KG1 (cell line): ENCODE measurements at places on chromosomes 3 and 15.

- no peak for DNase-seq
Observed at GRCh38 chr3:147838652-147839051, 429.5 kb downstream of the ZIC1 start.

GRCh38 chr3:149203758-149204157 is 17.9 kb downstream of the CP start:
- peak; percentile 55 for DNase-seq

DNA sequence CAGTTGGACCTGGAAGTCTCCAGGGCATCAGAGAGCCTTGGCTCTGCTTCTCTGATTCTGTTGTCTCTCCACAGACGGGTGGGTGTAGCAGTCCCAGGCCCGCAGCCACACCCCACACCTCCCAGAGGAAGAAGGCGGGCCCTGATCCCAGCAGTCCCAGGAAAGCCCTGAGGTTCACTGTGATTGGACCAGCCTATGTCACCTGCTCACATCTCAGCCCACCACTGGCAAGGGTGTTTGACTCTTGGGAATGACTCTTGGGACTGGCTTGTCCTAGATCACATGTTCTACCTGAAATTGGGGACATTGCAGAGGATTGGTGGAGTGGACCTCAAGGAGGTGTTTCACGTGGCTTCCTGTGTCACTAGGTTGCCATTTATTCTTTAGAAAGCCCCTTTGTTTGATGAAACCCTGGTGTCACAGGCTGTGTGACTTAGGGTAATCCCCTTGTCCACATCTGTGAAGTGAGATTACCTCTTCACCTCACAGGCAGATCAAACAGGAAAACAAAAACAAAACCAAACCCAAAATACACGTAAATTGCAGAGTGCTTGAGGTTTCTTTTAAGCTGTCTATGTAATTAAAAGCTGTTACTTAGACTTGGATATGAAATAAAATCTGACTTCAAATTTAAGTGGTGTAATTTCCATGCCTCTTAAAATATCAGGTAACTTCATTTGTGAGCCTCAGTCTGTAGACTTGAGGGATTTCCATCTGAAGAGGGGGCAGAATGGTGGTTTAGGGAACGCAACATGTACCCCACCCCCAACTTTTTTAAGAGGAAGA is 26.7 kb downstream of the FLNB start:
- no peak for DNase-seq

DNA sequence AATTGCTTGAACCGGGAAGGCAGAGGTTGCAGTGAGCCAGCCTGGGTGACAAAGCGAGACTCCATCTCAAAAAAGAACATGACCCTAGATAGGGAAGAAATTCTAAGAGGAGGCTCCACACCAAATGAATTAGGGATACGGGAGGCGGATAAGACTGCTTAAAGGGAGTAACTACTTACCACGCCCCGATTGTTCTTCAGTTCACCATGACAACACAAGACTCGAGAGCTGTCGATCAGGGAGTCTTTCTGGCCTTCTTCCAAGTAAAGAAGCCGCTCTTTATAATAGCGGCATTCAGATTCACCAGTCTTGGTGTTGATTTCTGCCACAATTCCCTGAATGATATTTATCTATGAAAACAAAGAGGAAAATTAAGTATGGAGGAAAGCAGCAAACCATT is 53.9 kb upstream of the TASOR start:
- no peak for DNase-seq

- no peak for DNase-seq
Observed at GRCh38 chr3:8760506-8760905, 8.9 kb downstream of the OXTR start.

- no peak for DNase-seq
Observed at GRCh38 chr3:37768107-37768809, 93.4 kb upstream of the CTDSPL start.

- no peak for DNase-seq
Observed at GRCh38 chr3:63151897-63152296, 126.2 kb upstream of the SYNPR start.

GRCh38 chr15:78788016-78788660 is 23.1 kb downstream of the ADAMTS7 start:
- DNase-seq, result no peak

DNA sequence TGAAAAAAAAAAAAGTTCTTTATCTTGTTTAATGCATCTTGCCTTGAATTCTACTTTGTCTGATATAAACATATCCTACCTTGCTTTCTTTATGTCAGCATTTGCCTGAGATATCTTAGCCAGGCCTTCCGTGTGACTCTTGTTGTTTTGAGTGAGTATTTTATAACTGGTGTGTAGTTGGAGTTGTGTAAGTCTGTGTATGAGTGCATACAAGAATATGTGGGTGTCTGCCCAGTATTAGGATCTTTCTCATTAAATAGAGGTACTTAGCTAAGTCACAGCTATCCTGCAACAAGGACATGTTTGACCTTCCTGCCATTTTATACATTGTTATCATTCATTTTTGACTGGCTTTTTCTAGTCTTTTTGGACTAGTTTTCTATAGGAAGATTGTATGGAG is 22.5 kb upstream of the TSPAN3 start:
- DNase-seq, result no peak

DNA sequence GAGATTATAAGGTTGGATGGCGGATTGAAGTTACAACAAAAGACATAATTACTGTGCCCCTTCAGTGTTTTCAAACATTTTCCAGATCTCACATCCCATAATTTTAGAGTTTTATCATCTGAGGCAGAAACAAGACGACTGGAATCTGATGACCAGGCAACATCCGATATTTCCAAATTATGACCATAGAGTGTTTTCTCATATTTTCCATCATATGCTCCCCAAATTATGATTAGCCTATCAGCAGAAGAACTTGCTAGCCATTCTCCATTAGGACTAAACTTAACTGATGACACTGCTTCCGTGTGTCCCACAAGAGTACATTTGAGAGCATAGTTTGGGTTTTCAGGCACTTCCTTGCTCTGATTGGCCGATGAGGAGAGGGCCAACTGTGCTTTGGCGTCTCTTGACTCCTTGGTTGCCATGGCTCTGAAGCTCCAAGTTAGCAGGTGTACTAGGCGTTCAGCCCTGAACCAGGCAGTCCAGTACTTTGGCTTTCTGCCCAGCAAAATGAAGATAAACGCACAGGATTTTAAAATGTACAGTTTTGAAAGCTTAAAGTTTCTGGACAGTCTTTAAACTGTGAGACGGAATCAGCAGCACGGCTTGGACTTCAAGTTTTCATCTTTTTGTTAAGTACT is 638 bp downstream of the WDR5B start:
- no peak for DNase-seq

- DNase-seq, result no peak
Observed at GRCh38 chr3:25911525-25912295, 121.8 kb downstream of the OXSM start.

- DNase-seq, result no peak
Observed at GRCh38 chr3:114274929-114275328, 18.9 kb upstream of the TIGIT start.

DNA sequence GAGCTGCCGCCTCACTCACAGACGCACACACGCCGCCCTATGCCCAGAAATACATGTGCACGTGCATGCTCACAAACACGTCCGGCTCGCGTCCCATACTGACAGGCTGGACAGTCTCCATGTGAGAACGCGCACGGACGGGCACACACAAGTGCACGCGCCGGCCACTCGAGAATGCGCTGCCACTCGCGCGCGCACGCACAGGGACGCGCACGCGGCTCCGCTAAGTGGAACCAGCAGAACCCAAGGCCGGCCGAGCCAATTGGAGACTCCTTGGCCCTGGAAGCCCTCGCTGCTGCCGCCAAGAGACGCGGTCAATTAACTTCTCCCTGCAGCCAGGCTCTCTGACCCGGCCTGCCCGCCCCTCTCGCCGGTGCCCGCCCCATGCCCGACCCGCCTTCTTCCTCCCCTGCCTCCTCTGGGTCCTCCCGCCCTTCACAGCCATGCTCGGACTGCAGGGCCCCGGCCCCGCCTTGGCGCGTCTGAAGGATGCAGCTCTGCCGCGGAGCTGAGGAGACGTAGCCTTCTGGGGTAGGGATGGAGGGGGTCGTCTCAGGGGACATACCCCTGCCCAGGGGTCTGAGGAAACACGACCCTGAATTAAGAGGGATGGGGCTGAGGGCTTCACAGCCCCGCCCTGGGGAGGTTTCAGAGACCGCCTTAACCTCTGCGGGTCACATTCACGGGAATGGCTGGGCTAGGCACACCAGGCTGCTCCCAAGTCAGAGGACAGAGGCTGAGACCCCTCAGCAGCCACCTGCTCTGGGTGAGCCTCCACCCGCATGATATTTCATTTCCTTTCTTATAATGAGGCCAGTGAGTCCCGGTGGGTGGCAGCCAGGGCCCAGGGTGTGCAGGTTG is 15.0 kb downstream of the PTH1R start:
- DNase-seq, result no peak

DNA sequence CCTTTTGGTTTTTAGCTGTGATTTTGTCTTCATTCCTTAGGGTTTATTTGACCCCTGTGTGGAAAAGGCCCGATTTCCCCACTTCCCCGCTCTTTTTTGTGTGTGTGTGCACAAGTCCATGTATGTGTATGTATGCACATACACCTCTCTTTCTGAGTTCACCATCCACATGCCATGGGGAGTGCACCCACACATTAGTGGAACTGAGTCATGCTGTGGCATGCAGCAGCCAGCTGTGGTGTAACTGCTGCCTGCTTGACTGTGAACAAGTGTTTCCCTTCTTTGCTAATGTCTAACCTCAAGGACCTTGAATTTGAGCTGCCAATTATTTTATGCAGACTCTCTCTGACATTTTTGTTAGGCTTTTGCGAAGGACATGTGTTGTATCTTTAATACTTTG is 434.9 kb upstream of the TPM1 start:
- DNase-seq, result no peak

DNA sequence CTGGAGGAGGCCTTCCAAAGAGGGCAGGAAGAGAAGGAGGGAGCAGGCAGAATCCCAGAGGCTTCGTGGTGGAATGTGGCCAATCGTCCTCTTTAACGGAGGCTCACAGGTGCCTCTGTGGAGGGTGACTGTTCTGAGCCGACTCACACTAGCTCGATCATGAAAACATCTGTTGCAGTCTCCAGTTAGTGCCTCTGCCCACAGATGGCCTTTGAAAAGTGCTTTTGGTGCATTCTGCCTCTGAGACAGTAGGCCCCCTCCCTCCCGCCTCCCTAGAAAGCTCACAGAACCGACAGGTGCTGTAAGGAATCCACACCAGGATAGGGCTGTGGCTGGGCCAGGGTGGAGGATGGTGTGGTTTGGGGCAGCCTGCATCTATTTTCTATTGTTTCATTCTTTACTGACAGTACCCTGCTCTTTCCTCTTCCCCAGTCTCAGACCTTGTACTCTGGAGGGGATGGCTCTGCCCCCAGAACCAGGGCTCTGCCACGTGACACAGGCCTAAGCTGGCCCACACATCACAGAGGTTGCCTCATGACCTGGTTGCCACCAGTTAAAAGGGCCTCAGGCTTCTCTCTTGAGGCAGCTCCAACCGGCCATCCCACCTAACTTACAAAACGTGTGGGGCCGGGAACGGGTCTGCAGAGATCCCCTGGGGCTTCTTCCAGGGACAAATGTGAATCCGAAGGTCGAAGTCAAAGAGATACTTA is 27.2 kb upstream of the PIGZ start:
- DNase-seq, result no peak

DNA sequence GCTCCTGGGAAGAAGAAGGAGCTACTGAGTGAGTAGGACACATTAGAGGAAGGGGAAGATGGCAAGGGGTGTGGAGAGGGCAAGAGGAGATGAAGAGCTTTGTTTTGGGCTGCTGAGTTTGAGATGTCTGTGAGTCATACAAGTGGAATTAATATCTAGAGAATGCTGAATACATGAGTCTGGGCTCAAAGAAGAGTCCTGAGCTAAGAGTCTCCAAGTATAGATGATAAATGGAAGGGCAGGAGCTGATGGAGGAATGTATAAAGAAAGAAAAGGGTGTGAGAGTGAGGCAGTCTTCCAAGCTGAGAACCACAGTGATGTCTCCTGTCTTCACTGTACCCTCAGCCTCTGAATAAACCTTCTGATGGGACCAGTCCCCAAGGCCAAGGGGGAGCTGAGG is 205.5 kb upstream of the MRPL3 start:
- DNase-seq, result no peak

- DNase-seq, result no peak
Observed at GRCh38 chr3:99845331-99845730, 27.7 kb downstream of the CMSS1 start.

DNA sequence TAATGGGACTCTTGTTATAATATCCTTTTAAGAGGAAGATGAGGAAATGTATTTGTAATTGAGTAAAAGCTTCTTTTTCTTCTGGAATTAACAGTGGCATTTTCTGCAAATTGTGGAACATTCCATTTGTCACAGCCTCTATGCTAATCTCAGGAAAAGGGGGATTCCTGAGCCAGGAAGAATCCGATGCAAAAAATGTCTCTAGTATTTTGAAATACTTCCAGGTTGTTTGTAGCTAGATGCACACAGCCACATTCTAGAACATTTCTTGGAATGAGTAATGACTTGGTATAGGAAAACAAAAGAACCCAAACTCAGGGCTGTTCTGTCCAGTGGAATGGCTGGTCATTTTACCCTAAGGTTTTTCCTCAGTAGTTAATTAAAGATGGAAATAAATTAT is 98.5 kb upstream of the SLC2A2 start:
- no peak for DNase-seq

DNA sequence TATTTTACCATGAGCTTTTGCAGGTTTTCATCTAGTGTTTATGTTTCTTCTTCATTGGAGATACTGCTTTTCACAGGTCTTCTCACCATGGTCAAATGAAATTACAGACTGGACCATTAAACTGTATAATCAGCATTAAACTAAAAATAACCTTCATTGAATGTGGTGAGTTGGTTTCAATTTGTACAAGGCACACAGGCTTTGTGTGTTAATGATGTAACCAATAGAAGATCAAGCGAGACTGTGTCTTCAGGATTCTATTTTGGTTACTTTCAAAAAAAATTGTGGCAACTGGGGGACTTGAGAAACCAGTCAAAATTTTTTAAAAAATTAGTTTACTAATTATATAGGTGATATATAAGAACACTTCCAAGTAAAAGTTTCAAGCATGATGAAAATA is 54.3 kb upstream of the GCSAM start:
- no peak for DNase-seq

- DNase-seq, result no peak
Observed at GRCh38 chr15:89591834-89592233, 16.6 kb downstream of the TICRR start.

- DNase-seq, result peak; percentile 19
Observed at GRCh38 chr3:87810452-87811016, 248.3 kb downstream of the CGGBP1 start.

- DNase-seq, result no peak
Observed at GRCh38 chr15:63495343-63495742, 9.1 kb upstream of the USP3 start.

- peak; percentile 19 for DNase-seq
Observed at GRCh38 chr3:61894988-61895935, 333.9 kb downstream of the PTPRG start.
